H9 (cell line): ENCODE measurements at places on chromosomes 16 and 17. TPM values are rescaled to one million over a fixed set of nuclear protein-coding genes. Genes with fewer than 3 reads are reported as not detected.

The ALDH3A1 gene
- 0.31 and 0.39 TPM in 2 replicates for total RNA-seq

The EIF3CL gene
- total RNA-seq = 102 and 105 TPM in 2 replicates

The CMTM4 gene
- 39.8 and 40.5 TPM in 2 replicates for total RNA-seq

GRCh38 chr16:83389751-83390150, 418.0 kb upstream of the HSBP1 start:
- H3K4me1 ChIP-seq = no peaks in the 10 kb centered on the region
- no peak overlapping the region for H3K4me3 ChIP-seq
- no peaks in the 10 kb centered on the region; the same call in 2 of the 3 replicates for H3K36me3 ChIP-seq
- DNase-seq = no peak
- no peaks in the 10 kb centered on the region for H3K27me3 ChIP-seq

DNA sequence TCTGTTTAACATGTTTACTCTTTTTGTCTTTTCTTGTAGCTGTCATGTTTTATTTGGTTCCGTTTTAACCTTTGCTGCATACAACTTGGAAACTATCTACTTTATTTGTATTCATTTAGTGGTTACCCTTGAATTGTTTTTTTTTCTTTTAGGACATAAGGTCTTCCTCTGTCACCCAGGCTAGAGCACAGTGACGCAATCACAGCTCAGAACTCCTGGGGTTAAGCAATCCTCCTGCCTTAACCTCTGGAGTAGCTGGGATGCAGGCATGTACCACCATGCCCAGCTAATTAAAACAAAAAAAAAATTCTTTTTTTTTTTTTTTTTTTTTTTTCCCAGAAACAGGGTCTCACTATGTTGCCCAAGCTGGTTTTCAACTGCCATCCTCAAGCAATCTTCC, 29.8 kb upstream of the USP43 start:
- no peaks in the 10 kb centered on the region for H3K36me3 ChIP-seq
- H3K4me3 ChIP-seq = no peak overlapping the region
- H3K27ac ChIP-seq = no peak overlapping the region
- H3K4me1 ChIP-seq = no peaks in the 10 kb centered on the region
- no peaks in the 10 kb centered on the region for H3K27me3 ChIP-seq
- DNase-seq = no peak

The SCIMP gene
- not detected in 2 replicates for total RNA-seq

The DCXR gene
- total RNA-seq = 90.6 and 93.6 TPM in 2 replicates

DNA sequence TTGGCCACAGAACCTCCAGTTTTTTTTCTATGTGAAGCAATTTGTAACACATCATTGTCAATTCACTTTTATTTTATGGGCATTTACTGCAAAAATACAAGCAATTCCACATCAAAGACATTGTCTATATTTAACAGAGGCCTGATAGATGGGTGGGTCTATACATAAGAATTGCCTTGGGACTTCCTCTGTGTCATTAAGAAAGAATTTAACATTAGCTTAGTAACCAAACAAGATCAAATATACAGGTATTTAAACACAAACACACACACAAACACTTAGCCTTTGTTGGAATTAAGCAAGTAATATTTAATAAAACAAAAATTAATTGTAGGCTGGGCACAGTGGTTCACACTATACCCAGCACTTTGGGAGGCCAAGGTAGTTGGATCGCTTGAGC, 4.3 kb upstream of the PITPNC1 start:
- no peaks in the 10 kb centered on the region for H3K27me3 ChIP-seq
- H3K4me3 ChIP-seq = no peak overlapping the region
- no peaks in the 10 kb centered on the region for H3K36me3 ChIP-seq

The ICAM2 gene
- 0.28 and 0.35 TPM in 2 replicates for total RNA-seq

- DNase-seq = no peak
- H3K36me3 ChIP-seq = no peaks in the 10 kb centered on the region
- no peaks in the 10 kb centered on the region for H3K27me3 ChIP-seq
- H3K27ac ChIP-seq = no peak overlapping the region
- H3K4me1 ChIP-seq = no peaks in the 10 kb centered on the region
These were observed 69.6 kb downstream of the RBFOX3 start for GRCh38 chr17:79541056-79541850.

The CDH1 gene
- 202 and 237 TPM in 2 replicates for total RNA-seq

- H3K36me3 ChIP-seq = no peaks in the 10 kb centered on the region
- no peaks in the 10 kb centered on the region for H3K27me3 ChIP-seq
- no peaks in the 10 kb centered on the region for H3K4me1 ChIP-seq
- H3K27ac ChIP-seq = no peak overlapping the region
- no peak overlapping the region for H3K4me3 ChIP-seq
- no peak for DNase-seq
These were observed 271.3 kb upstream of the CPHXL start for GRCh38 chr16:75997606-75998005.

DNA sequence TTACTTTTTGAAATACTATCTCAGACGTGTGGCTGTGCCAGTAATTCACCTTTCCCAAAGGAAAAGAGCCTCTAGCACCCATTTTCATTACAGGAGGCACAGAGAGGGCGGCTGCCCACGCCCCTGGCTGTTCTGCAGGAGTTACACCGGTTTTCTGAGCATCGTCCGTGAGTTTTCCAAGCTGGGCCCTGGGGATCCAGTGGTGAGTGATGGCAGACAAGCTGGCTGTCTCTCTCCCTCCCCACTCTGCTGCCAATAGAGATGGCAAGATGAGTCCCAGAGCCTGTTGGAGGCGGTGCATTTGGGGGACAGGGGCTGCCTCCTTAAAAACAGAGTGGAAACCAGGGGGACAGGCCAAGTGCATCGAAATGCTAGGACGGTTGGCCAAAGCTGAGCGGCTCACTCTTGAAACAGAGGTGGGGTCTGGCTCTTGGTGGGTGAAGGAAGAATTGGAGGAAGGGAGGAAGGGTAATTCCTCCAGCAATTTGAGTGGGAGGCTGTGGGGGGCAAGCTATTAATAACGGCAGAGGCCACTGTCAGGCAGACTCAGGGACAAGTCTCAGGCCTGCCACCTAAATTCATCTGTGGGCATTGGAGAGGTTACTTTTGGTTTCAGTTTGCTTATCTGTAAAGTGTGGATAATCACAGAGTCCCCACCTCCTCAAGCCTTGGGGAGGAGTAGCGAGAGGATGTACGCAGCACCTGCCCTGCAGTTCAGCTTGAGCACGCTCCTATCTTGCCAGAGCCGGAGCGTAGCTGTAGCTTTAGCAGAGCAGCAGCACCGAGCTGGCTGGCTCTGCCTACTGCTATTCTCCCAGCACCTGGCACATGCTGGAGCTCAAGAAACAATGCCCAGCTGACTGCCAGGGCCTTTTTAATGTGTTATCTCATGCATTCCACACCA, 7.5 kb upstream of the NOS2 start:
- H3K36me3 ChIP-seq = no peaks in the 10 kb centered on the region; the same call in 1 of the 3 replicates
- no peak for DNase-seq
- no peaks in the 10 kb centered on the region; the same call in 1 of the 2 replicates for H3K4me1 ChIP-seq
- H3K4me3 ChIP-seq = no peak overlapping the region
- no peak overlapping the region for H3K27ac ChIP-seq
- H3K27me3 ChIP-seq = no peaks in the 10 kb centered on the region

DNA sequence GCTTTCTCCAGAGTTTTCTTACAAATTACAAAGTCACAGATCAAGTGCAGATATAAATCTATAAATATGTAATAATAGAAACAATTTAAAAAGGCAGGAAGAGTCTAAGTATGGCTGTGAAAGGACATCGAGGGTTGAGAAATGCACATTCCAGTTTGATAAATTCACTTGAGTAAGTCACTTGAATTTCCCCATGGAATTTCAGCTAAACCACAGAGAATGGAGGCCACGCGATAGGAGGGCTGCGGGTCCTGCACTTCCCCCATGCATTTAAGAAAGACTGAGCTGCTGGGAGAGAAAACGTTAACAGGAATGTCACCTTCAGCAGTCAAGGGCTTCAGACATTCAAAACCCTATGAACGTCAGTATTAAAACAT, 6.1 kb upstream of the MXRA7 start:
- H3K4me3 ChIP-seq = no peak overlapping the region
- no peaks in the 10 kb centered on the region for H3K27me3 ChIP-seq
- H3K27ac ChIP-seq = no peak overlapping the region
- H3K4me1 ChIP-seq = no peaks in the 10 kb centered on the region
- DNase-seq = no peak

- H3K4me3 ChIP-seq = no peak overlapping the region
- H3K27ac ChIP-seq = no peak overlapping the region
- no peaks in the 10 kb centered on the region; the same call in 1 of the 2 replicates for H3K27me3 ChIP-seq
- DNase-seq = no peak
- H3K36me3 ChIP-seq = no peaks in the 10 kb centered on the region
These were observed 236.1 kb upstream of the CDH5 start for GRCh38 chr16:66130296-66130905.
